ENCODE measurements at places on chromosomes 2 and 18.

GRCh38 chr2:143440411-143441012 is 311.3 kb downstream of the ARHGAP15 start:
- no peak for DNase-seq

- no peak for DNase-seq
Measured at GRCh38 chr2:132448771-132449170, 32.2 kb downstream of the GPR39 start.

- no peak for DNase-seq
Measured at GRCh38 chr18:8659609-8660242, 45.6 kb upstream of the MTCL1 start.

DNA sequence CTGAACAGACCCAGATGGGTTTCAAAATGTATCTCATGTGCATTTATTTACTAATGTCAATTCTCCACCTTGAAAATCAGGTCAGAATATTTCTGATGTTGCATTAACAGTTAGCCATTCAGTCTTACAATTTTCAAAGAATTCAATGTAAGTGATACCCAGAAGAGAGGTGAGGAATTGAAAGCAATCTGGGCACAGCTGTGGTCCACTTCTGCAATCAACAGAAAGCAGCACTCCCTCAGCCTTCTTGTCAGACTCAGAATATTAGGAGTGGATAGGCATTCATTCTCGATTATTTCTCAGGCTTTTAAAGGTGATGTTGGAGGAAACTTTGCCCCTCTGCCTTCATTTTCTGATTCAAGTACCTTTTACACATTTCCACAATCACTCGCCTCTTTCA is 15.7 kb downstream of the CCL20 start:
- no peak for DNase-seq

GRCh38 chr2:222743251-222743812 is 71.9 kb downstream of the MOGAT1 start:
- no peak for DNase-seq
